ENCODE measurements at places on chromosomes 6 and 20.

GRCh38 chr20:58583586-58583985, 67.5 kb upstream of the STX16 start:
- DNase-seq = no peak

GRCh38 chr6:170027647-170028043, 263.2 kb downstream of the DLL1 start:
- DNase-seq = no peak

- no peak for DNase-seq
These were observed 84.9 kb upstream of the CARMIL1 start for GRCh38 chr6:25194172-25194678.

- no peak for DNase-seq
These were observed 8.7 kb upstream of the OSER1 start for GRCh38 chr20:44219170-44219730.

DNA sequence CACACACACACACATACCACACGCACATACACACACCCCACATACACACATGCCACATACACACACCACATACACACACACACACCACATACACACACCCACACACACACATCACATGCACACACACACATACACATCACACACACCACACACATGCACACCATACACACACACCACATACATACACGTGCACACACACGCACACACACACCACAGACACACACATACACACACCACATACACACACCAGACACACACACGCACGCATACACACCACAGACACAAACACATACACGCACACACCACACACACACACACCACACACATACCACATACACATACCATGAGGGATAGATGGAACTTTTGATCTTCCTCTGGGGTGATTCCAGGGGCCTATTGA, 90.2 kb downstream of the DLGAP4 start:
- no peak for DNase-seq

DNA sequence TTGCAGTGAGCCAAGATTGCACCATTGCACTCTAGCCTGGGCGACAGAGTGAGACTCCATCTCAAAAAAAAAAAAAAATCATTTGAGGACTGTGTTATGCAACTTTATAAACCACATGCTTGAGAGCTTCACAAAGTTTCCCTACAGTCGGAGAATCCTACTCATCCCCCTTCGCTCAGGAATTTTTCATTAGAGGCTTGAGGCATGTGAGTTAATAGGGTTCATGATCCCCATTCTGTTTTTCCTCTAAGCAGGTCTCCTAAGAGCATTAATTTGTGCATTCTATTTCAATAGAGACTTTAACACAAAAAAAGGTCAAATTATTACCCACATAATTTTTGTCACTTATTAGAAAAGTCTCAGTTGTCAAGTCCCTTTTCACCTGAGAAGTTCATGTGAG, 103.7 kb upstream of the SOX4 start:
- no peak for DNase-seq

GRCh38 chr6:3280866-3281465, 22.2 kb downstream of the PSMG4 start:
- no peak for DNase-seq

DNA sequence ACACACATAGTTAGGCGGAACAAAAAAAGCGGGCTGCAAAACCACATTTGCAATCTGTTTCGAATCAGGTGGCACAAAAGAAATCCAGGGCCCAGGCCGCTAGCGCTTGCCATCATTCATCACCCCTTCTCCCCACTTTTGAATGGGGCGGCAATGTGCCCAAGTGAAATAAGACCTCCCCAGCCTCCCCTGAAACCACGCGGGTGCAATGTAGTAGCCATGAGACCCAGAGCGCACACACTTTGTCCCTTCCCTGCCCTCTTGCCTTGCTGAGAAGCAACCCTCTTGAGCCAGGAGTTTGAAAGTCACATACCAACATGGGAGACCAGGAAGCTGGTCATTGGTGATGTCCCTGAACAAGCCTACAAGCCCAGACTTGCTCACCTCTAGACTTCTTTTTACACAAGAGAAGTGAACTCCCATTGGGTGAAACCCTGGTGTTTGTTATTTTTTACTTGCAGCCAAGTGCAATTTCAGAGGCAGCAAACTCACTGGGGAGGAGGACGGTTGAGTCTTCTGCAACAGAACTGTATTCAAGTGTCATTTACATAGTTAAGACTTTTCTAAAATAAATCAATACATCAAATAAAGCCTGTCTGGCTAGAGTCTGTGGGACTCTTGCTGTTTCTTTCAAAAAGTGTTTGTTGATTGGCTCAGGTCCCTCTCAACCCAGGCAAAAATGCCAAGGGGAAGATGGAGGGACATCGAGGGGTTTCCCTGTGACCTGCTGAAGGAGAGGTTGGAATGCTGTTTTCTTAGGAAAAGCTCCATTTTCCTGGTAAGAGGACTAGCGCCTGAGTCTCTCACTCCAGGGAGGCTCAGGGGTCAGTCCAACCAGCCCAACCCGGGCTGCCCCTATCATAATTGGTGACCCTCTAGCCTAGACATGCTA, 138.1 kb upstream of the PTPN1 start:
- no peak for DNase-seq

GRCh38 chr6:56193846-56194245, 53.5 kb downstream of the COL21A1 start:
- no peak for DNase-seq

DNA sequence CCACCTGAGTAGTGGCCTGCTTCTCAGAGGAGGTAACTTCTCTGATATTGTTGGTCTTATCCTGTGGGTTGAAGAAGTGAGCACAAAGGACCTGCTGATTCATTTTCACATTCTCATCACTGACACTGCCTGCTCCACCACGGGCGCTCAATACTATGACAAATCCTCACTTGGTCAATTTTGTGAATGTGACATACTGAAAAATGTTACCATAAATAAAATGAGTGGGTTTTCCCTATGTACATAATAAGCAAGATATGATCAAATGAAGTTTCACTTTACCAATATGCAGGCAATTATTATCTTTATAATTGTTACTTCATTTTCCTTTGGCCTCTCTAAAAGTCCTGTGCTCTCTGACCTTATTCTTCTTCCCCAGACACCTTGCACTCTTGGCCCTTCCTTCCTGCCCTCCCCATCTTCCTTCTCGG, 71.5 kb upstream of the RIPOR2 start:
- DNase-seq = no peak

DNA sequence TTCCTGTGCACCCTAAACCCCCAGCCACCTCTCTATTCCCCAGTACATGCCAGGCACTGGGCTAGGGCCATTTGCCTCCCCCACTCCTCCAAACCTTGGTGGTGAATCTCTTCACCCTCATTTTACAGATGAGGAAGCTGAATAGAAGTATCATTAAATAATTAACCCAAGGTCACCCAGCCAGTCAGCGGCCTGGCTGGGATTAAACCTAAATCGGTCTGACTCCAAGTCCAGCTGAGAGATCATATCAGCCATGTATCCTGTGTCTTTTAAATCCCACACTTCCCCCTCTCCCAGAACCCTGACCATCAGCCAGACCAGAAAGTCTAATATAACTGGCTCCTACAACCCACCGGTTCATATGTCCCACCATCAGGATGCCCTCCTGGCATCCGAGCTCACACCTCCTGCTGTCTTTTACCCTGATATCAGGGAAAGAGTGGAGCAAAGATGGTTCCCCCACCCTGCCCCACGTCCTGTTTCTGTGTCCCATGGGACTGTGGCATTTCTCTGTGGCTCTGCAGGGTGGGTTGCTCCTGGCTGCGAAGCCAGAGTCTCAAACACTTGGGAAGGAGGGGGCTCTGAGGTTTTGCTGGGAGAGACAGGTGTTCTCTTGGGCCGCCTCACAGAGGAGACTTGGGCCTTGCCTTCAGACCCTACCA, 145.3 kb downstream of the VEGFA start:
- no peak for DNase-seq

DNA sequence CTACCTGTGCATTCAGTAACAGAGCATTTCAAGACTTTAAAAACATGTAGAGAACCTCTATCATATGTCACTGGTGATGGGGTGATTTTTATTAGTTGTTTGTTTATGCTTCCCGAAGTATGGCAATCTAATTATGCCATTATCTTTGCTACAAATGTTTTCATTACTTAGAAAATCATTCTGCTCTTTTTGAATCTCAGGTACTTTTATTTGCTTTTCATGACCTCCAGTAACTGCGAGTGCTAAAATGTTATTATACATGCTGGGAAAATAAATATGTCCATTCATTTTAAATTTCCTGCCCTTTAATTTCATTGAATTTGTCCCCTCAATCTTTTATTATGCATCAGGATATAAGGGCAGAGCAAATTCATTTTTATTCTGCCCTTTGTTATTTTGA, 515.7 kb downstream of the NKAIN2 start:
- no peak for DNase-seq

GRCh38 chr6:27295301-27296079, 16.6 kb downstream of the POM121L2 start:
- no peak for DNase-seq

DNA sequence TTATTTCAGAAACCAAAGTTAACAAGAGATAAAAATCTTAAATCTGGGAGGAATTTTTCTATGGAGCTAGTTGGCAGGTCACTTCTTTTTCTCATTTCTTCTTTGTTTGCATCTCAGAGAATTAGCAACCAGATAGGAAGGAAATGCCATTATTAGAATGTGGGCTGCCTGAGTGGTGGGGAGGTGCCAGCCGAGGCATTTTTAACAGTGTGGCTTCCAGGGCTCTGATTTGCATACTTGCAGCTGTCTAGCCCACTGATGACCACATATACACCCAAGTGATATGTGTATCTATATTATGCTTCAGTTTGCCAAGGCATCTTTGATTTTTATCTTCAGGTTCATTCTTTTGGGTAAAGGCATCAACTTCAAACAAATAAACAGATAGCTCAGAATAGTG, 206.7 kb downstream of the CLIC5 start:
- no peak for DNase-seq
